ENCODE measurements at places on chromosomes 6 and 20.

GRCh38 chr6:39952167-39952566 is 17.9 kb upstream of the MOCS1 start:
- DNase-seq, result no peak

GRCh38 chr6:38021029-38021428 is 201.5 kb downstream of the ZFAND3 start:
- no peak for DNase-seq

DNA sequence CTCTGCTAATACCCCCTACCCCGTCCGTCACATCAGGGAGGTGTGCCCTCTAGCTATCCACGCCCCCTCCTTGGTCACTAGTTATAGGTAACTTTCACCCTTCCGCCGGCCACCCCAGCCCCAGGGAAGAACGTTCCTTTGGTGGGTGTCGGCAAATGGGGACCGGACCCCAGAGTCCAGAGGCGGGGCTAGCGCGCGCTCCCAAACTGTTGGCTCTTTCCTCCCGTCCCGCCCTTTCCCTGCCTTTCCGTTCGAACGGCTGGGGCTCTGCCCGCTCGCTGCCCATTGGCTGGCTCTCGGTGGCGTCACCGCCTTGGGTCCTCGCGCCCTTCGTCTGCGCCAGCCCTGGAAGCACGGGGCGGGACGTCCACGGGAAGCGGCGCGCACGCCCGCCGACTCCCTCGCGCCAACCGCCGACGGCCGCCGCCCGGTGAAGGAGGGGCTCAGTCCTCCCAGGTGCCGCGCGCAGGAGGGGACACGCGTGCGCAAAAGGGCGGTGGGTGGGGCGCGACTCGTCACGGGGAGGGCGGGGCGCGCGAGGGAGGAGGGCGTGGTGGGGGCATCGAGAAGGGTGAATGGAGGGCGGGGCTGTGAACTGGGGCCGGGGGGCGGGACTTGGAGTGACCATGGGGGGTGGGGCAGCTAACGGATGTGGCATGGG is 634 bp upstream of the PHF1 start:
- DNase-seq, result peak; percentile 98

DNA sequence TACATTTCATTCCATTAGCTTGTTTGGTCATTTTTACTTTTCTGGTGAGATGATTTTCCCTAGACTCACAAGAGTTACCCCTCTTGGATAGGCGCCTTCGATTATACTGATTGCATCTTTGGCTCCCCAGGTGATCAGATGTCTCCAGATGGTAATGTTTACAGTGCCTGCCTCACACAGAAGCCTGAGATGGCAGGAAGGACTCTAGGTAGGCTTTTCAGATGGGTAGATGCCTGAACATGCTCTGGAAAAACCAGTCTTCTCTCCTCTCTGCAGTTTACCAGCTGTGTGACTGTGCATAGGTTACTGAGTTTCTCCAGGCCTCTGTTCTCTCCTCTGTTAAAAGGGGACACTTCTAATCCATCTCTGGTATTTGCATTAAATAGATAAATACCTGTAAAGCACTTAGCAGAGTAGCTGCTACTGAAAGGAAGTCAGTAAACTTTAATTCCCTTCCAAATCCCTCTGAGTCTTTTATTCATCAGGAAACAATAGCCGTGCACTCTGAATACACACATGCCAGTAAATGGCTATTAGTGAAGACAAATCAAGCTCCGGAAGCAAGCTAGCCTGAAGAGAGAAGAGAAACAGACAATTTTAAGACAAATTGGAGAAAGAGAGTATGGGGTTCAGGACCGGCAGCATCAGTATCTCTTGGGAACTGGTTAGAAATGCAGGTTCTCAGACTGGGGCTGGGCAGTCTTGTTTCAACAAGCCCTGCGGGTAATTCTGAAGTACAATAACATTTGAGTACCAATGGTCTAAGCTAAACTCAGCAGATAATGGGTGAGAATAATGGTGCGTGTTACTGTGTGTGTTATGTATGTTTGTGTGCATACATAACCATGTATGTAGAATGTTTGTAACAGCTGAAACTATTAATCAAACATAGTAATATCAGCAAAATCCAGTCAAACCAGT is 139.4 kb downstream of the UST start:
- DNase-seq, result no peak

GRCh38 chr6:166453651-166454050 is 70.9 kb upstream of the MPC1 start:
- no peak for DNase-seq

DNA sequence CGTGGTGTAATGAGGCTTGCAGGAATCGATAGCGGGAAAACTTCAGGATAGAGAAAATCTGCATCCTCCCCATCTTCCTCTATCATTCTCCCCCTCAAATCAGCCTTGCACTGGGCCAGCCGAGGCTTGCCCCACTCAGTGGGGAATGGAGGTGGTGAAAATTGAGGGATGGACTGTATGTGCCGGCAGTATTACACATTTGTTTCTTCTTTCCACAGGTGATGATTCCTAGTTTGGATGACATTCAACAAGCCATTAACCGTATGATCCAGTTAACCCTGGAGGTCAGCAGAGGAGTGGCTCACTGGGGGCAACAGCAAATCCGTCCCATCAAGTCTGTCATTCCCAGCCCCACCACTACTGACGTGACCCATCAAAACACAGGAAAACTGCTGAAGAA is 100.1 kb downstream of the DNAH8 start:
- DNase-seq, result no peak

- no peak for DNase-seq
Observed at GRCh38 chr20:9809271-9809670, 29.6 kb downstream of the PAK5 start.

GRCh38 chr6:135566311-135567068 is 69.0 kb upstream of the AHI1 start:
- no peak for DNase-seq

GRCh38 chr6:44477293-44477894 is 89.9 kb downstream of the CDC5L start:
- DNase-seq, result no peak

- no peak for DNase-seq
Observed at GRCh38 chr6:25175681-25176080, 103.5 kb upstream of the CARMIL1 start.

- no peak for DNase-seq
Observed at GRCh38 chr6:117110737-117111136, 154.6 kb upstream of the VGLL2 start.

DNA sequence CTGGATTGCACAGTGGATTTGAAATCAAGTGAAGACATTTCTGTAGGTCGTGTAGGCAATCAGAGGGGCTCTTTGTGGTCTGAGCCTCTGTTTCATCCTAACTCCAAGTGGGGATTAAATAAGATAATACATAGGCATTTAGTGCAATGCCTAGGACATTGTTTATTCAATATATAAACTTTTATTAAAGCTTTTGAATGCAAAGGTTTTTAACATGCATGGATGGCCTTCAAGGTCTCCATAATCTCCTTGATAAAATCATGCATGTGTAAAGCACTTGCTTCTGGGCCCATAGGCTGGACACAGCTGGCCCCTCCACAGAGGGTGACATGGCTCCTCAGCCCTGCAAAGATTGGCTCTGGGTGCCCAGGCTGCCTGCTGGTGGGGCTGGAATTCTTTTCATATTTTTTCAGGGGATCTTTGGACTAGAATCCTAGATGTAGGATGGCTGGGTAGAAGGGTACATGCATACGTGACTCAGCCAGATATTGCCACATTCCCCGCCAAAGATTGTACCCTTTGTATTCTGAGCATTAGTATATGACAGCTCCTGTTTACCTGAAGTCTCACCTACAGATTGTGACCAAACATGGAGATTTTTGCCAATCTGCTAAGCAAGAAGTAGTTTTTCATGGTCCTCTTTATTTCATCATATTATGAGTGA is 19.0 kb upstream of the AVP start:
- no peak for DNase-seq

- DNase-seq, result no peak
Observed at GRCh38 chr6:42390228-42390934, 61.3 kb downstream of the TRERF1 start.

GRCh38 chr6:149642829-149643580 is 5.5 kb downstream of the KATNA1 start:
- DNase-seq, result no peak

DNA sequence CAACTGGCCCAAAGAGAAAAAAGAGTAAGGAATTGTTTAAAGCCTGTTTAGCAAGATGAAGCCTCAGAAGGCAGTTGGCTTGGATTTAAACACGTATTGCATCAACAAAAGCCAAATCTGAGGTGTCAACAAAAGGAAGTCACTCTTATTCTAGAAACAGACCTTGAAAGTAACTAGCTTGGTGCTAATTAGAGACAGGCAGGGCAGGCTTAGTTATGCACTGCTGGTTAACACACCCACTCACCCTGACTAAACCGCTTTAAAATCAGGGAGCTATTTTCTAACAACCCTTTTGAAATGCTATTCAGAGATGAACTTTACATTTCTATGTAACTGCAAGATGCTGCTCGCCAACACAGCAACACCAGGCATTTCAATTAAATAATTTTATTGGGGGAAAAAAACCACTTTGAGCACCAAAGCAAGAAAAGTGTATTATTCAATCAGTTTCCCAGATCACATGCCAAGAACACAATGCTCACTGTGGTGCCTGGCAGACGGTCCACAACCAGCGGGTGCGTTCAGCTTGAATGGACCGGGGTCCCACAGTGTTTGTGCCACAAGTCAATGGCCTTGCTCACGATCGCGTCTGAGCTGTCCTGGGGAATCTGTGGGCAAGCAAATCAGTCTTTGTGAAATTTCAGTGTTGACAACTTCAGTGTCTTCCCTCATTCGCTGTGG is 23.6 kb downstream of the TBC1D7 start:
- DNase-seq, result no peak

- DNase-seq, result no peak
Observed at GRCh38 chr6:90124874-90125510, 171.7 kb downstream of the BACH2 start.

GRCh38 chr6:150204705-150205472 is 62.0 kb downstream of the PPP1R14C start:
- DNase-seq, result no peak

DNA sequence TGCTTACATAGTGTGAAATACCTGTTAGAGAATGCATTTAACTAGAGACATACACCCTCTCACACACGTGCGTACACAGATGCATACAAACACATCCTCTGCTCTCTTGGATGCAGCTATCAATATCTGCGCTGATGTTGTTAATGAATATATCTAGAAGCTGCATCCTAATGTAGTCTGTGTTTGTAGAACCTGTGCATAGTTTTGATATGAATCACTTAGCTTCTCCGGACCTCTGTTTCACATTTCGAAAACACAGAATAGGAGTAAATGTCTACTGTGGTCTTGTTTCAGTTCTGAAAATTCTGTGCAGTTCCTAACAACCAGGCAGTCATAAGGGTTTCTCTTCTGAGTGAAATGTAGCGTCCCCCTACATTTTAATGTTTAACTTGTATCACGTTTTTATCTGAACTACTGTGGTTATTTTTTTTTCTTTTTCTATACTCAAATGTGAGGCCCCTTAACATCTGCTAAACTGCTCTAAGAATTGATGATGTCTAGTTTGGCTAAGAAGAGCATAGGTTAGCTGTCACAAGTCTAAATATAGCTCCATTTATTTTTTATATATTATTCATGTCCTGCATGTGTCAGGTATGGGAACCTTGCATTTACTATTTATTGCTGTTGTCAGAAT is 254.5 kb downstream of the TMEM242 start:
- DNase-seq, result no peak

DNA sequence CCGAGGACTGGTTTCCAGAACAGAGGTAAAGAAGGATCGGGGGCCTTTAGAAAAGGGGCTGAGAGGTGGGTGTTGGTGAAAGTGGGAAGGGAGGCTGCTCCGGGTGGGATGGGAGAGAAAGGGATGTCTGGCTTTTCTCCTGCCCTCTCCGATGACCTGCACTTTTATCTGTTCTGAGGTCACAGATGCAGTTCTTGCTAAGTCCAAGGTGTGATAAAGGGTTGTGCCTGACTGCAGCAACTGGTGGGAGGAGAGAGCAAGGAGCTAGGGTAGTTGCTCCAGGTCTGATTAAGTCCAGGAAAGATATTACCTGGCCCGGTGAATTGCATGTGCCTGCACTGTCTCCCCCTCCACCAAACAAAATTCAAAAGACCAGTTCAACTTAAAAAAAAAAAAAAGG is 145.6 kb upstream of the SOX4 start:
- no peak for DNase-seq

DNA sequence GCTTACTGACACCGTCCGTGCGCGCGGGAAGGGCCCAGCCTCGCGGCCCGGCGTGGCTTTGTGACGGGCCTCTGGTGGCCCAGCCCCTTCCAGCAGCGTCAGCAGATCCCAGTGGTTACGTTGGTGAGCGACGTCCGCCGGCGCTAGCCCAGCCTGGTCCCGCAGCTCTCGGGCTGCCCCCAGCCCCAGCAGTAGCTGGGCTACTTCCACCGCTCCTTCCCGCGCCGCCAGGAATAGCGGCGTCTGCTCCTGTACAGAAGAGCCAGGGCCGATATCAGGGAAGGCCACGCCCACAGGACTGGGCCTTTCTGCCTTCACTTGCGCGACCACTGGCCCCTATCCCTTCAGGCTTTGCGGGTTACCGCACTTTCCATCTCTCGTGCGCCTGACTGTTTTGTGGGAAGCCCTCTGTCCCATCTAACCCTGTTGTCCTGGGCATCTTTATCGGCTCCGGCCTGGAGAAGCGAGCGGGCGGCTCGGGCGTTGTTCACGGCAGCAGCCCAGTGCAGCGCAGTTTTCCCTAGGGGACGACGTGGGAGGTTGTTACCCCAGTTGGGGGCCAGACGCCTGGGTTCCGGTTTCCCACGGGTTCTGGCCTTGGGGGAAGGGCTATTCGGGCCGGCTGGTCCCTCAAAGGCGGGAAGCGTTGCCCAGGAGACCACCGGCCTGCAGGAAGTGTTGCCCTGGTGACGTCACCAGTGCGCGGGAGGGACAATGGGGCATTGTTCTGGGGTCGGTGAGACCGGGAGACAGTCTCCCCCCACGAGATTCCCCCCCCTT is 3.6 kb upstream of the GPSM3 start:
- peak; percentile 91 for DNase-seq

- no peak for DNase-seq
Observed at GRCh38 chr20:53021934-53022333, 49.8 kb downstream of the TSHZ2 start.

- no peak for DNase-seq
Observed at GRCh38 chr6:168182366-168182765, 103.4 kb upstream of the FRMD1 start.

- no peak for DNase-seq
Observed at GRCh38 chr20:11173916-11174315, 500.1 kb upstream of the JAG1 start.

Measured in nucleus accumbens (tissue), 56 donors.